Activated CD4-positive, alpha-beta memory T cell treated with anti-CD3 and anti-CD28 coated beads for 36 hours (primary cell): ENCODE measurements at places on chromosomes 2 and 18. TPM values are rescaled to one million over a fixed set of nuclear protein-coding genes. Genes with fewer than 3 reads are reported as not detected.

DNA sequence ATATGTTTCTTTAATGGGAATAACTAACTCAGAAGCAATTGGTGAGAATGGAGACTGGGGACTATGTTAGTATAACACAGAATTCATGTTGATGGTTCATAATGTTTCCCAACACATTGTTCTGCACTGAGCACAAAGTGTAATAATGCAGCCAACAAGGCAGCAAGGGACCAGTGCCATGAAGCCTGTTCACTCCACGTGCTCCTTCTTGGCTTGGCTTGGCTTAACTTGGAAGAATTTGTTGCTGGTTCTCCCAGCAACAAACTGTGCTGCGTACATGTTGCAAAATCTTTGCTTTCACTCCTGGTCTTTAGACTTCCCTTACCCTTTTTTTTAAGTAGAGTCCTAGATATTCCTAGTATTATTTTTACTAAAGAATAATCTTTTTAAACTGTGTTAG is 129.7 kb downstream of the MAP3K20 start:
- no peak for DNase-seq
- no peaks in the 10 kb centered on the region for H3K36me3 ChIP-seq
- H3K4me3 ChIP-seq: no peak overlapping the region
- no peaks in the 10 kb centered on the region for H3K4me1 ChIP-seq
- peaks cover 6% of the 10 kb centered on the region for H3K27me3 ChIP-seq
- H3K27ac ChIP-seq: no peak overlapping the region

DNA sequence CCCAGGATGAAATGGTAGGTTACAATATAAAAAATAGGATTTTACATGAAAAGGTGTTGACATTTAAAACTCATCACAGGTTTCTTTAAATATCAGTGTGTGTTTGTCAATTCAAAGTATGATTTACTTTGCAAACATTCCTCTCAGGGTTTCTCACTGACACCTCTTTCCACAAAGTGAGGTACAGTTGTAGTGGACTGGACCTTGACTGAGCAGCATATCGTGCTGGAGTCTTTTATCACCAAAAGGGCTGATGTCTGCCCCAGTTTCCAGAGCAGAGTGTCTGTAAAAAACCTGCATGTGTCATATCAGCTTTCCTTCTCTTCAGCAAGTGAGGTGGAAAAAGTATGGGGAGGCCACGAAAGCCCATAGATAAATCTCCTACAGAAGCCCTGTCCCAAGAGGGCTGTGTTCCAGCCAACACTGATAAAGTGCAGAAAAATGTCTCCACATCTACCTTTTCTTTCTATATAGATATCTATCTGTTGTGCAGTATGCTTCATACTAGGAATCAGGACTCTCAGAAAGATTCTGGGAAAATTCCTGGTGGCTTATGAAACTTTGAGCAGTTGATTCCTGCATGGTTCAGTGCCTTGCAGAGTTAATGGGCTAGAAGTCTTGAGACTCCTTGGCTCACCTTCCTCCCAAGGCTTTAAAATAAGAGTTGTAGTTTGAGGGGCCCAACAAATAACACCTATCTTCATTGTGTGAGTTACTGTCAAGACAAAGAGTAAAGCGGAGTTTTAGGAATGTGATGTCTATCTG is 6.9 kb downstream of the ACYP2 start:
- no peak for DNase-seq
- H3K27ac ChIP-seq: no peak overlapping the region
- H3K4me3 ChIP-seq: no peak overlapping the region
- H3K36me3 ChIP-seq: peaks cover 13% of the 10 kb centered on the region
- no peaks in the 10 kb centered on the region for H3K4me1 ChIP-seq

GRCh38 chr18:59988098-59988706 is 88.4 kb downstream of the PMAIP1 start:
- no peaks in the 10 kb centered on the region for H3K4me1 ChIP-seq
- no peak overlapping the region for H3K4me3 ChIP-seq
- DNase-seq: peak; percentile 64
- no peaks in the 10 kb centered on the region for H3K36me3 ChIP-seq
- H3K27ac ChIP-seq: no peak overlapping the region

Gene TUBA4B
- not detected for total RNA-seq

Gene RIT2
- total RNA-seq: not detected
